Fibroblast of skin of abdomen (primary cell): ENCODE measurements at places on chromosomes 13 and 19.
A peak's percentile ranks its signal among the peaks of the same experiment; 100 is the strongest.

DNA sequence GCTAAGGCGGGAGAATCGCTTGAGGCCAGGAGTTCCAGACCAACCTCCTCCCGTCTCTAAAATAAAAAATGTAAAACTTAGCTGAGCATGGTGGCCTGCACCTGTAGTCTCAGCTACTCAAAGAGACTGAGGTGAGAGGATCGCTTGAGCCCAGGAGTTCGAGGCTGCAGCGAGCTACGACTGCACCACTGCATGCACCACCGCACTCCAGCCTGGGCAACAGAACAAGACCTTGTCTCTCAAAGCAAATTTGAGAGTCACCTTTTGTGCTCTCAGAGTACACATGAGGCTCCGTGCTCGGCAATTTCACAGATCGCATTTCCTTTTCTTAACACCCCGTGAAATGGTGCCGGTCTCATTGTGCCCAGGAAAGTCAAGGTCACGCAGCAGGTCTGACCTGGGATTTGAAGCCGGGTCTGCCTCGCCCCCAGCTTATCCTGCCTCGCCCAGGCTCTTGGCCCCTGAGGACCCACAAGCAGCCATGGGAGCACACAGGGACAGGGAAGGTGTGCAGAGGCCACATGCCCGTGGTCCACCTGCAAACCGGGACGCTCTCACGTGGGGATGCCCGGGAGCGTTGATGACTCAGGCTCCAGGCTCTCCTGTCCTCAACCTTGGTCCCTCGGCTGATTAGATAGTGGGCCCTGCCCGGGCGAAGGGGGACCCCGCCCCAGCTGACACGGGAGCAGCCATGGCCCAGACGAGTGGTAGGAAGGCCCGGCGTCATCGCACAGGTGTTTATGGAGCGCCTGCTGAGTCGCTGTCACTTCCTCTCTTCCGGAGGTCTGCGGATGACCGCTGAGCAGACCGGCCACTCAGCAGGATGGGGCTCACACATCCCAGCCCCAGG lies 1.1 kb upstream of the SMIM24 start:
- DNase-seq = no peak

DNA sequence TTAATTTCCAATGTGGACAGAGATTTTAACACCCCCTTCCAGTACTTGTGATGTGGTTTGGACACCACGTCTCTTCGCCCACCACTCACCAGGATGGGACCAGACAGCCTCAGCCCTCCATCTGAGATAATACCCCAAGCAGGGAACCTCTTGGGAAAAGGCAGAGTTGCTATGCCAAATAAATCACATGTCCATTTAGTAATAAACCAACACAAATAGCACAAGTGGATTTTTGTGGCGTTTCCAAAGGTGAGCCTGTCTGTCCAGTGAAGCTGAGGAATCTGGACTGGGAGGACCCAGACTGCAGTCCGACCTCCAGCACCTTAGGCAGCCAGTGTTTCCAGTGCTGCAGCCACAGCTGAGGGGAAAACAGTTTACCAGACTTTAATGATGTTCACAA lies 34.1 kb upstream of the GAS6 start:
- DNase-seq = no peak

DNA sequence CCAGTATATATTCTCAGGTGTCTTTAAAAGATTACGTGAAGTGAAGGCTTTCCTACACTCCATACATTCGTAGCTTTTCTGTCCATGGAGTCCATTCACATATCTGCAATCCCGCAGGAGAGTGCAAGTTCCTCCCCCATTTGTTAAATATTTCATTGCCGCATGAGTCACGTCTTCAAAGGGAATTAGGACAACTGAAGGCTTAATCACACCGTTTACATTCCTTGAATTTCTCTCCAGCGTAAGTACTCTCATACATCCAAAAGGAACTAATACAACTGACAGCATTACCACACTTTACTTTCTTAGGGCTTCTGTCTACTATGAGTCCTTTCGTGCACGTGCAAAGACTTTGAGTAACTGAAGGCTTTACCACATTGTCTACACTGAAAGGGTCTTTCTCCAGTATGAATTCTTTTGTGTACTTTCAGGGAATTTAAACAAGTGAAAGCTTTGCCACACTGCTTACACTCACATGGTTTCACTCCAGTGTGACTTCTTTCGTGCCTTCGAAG lies 29.0 kb upstream of the ZNF564 start:
- DNase-seq = peak; percentile 56

DNA sequence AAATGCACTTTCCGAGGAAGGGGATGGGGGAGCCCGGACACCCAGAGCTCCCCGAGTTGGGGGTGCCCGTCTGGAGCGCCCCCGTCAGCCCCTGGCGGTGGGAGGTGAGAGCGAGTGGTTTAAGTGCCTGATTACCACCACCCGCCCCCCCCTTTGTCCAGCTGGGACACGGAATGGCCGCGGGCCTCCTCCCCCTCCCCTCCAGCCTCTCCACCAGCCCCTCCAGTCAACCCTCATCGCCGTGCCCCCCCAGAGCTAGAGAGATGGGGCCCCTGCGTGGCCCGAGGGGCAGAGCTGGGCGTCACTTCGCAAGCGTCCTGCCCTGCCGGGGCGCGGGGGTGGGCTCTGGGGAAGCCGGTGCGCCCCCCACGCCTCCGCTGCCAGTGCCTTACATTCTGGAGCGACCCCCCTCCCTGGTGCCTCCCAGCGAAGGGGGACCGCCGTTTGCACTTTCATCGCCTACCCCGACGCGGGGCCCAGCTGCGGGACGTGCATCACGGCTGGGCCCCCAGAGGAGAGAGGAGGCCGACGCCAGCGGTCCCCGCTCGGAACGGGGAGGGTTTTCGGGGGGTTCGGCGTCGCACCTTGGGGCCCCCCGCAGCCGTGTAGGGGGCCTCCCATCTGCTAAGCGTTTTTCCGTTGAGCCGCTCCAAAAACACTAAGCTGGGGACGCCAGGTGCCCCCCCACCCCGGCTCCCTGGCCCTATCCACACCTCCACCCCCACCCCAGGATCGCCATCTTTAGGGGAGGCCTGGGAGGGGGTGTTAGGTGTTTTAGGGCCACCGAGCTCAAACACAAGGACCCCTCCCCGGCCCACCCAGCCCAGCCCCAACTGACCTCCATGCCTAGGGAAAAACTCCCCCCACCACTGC lies 16.4 kb downstream of the SMIM24 start:
- no peak for DNase-seq

- peak; percentile 2 for DNase-seq
Measured at GRCh38 chr19:21569494-21569865, 64.1 kb downstream of the ZNF429 start.
